ENCODE measurements at places on chromosomes 7 and 10.

GRCh38 chr7:25611196-25611595, 382.9 kb upstream of the NPVF start:
- DNase-seq: no peak

DNA sequence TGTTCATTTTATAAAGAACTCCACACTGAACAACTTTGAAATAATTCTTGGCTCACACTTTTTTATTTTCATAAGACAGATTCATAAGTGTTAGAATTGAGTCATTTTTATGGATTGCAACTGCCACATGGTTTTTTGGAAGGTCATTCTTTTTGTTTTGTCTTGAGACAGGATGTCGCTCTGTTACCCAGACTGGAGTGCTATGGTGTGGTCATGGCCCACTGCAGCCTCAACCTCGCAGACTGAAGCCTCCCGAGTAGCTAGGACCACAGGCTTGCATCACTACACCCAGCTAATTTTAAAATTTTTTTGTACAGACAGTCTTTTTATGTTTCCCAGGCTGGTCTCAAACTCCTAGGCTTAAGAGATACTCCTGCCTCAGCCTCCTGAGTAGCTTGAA, 20.3 kb downstream of the BMS1 start:
- no peak for DNase-seq

DNA sequence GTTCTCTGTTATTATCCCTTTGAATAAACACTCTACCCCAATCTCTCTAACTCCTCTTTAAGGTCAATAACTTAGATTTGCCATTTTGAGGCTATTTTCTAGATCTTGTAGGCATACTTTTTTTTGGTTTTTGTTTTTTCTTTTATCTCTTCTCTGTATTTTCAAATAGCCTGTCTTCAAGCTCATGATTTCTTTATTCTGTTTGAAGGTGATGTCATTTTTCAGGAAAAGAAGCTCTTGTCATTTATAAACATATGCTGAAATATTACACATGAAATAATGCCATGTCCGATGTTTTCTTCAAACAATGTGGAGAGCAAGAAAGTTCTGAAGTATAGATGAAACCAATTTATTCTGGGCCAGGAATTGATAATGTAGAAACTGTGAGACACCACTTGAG, 57.5 kb upstream of the CABCOCO1 start:
- no peak for DNase-seq

GRCh38 chr7:22280031-22280430, 76.9 kb downstream of the RAPGEF5 start:
- DNase-seq: no peak

DNA sequence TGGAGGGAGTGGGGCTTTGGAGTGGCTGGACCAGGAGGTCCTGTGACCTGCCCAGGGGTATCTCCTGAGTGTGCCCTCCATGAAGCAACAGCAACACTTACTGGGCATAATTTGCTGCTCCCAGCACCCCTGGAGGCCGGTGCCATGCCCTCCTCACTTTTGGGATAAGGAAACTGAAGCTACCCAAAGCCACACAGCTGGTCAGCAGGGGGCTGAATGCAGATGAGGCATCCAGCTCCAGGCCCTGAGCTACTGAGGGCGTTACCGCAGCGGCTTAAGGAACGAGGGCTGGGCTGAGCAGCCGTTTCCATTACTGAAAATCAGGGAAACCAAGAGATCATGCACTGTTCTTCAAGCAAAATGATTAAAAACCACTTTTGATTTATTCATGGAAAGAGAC, 408.9 kb downstream of the GLRX3 start:
- no peak for DNase-seq

DNA sequence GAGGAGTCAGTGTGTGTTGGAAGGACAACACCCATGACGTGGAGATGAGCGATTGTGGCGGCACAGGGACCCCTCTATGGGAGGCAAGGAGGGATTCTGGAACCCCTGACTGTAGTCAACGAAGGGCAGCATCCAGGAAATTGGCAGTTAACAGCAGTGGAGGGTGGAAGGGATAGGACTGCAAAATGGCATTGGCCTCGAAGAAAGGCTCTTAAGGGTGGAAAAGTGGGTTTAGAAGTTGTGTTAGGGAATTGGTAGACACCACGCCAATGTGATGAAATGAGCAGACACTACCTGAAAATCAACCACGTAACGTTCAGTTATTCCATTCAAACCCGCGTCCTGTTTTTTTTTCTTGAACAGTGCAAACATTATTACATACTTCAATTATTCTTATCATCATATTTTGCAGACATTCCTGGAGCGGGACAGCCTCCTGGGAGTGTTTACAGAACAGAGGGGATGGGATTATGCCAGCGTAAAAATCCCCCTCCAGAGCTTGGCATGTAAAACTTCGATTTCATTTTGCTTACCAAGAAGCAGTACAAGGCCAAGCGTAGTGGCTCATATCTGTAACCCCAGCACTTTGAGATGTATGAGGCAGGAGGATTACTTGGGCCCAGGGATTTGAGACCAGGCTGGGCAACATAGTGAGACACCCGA, 272.1 kb downstream of the WDR37 start:
- DNase-seq: no peak

DNA sequence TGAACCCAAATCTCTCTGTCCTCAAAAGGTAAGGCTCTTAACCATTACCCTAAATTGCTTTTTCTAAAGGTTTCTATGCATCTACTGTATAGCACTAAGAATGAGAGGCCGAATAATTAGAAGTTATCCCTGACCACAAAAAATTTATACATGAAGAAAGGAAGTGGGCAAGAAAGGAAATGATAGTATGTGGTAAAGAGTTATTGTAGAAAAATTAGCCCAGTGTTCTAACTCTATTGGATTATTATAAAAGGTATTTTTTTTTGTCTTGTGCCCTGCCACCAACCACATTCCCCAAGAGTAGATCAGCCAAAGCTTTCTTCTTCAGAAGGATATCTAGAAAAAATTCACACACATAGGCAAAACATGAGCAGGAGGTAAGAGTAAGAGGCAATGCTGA, 45.4 kb downstream of the DKK1 start:
- DNase-seq: no peak

DNA sequence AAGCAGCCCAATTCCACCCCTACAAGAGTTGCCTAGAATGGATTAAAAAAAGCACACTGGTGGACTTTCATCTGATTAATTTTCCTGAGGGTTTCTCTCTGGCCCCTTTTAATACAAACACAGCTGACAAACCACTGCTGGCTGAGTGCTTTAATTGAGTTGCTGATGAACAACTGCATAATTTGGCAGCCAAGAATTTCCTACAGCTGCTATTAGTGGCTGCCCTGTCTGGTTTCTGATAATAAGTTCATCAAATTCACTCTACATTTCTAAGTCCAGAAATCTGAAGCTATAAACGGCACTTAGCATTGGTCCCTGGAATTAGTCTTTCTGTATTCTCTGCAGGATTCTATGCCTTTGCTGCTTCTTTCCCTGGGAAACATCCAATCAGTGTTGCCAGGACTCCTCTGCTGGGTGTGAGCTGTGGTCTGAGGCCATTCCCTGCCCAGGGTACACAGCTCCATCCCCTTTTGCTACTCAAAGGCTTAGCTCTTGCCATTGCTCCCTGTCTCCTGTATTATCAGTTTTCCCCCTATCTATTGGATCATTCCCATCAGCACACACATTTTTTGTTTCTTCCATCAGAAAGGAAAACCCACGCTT, 110.6 kb downstream of the LSM5 start:
- no peak for DNase-seq

DNA sequence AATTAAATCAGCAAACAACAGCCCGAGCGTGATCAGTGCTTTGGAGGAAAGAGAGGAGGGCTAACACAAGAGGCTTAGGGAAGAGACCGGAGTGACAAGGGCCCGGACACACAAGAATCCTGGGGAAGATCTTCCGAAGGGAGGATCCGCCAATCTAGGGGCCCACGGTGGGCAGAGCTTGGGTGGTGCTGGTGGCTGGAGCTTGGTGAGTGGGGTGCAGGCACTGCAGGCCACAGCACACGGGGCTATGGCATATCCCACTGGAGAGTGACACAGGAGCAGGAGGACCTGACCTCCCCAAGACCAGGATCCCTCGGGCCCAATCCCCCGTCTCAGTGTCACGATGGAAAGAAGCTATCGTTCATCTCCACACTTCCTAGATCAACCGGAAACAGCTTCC, 471.3 kb upstream of the FOXK1 start:
- DNase-seq: no peak

DNA sequence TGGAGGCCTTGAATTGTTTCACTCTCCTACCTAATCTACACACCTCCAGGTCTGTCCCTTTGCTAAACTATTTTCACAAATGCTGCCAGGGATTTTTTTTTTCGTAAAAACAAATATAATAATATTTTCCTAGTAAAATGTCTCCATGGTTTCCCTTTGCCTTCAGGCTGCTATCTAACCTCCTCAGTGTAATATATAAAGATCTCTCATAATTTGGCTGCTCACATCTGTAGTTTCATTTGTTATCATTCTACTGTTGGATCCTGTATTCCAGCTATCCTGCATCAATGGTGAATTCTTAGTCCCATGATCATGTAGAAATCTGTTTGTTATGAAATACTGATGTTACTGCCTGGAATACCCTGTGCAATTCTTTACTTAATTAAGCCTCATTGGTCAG, 211.9 kb upstream of the CHRM2 start:
- DNase-seq: no peak

DNA sequence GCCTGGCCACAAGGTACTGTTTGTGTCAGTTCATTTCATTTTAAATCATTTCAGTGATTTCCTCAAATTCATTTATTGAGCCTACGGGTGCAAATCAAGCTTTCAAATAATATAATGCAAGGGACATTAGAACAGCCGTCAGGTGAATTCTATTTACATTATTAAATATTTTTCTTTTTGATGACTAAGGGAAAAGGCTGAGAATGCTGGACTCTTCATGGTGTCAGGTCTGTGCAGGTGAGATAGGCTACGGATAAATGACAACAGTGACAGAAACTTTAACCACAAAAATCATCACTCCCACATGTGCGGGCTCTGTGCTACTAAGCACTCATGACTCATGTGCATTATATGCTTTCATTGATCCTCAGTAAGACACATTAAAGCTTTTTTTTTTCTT, 149.2 kb upstream of the ZNF716 start:
- DNase-seq: no peak

GRCh38 chr7:66504131-66504530, 124.5 kb upstream of the KCTD7 start:
- no peak for DNase-seq

GRCh38 chr10:30433730-30434272, at the start of gene MAP3K8:
Gene MAP3K8 (plus strand): TSS chr10:30434184. CDS start chr10:30438939, 4,755 bp downstream.
- DNase-seq: peak; percentile 69

GRCh38 chr10:49347342-49347741, 48.4 kb downstream of the C10orf71 start:
- no peak for DNase-seq

DNA sequence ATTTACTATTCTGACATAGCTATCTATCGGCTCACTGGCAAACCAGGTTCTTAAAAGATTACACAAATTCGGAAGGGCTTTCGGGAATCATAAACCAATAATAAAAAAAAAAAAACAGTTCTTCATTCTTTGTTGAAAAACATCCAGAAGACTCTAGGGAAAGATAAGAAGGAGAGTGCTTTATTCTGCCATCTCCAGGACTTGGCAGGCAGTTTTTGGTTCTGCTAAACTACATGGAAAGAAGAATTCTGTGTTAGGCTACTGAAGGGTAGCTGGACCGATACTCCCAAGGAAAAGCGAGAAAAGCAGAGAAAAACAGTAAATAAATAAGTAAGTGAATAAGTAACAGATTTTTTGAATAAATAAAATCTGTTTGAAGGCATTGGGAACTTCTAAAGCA, 423.5 kb upstream of the KLF6 start:
- DNase-seq: no peak

DNA sequence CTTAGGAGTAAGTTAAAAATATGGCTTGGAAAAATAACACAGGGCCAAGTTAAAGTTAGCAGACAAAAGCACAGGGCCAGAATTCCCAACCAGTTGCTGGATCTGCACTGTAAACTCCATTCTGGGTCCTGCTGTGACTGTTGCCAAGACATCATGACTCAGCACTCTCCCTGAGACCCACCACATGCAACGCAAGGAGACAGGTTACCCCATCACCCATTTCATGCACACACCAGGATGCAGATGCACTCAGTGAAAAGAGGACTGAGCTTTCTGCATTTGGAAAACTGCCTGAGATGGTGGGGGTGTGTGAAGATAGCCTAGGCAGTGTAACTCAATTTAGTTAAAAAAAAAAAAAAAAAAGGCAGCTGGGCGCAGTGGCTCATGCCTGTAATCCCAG, 97.6 kb upstream of the ZNF438 start:
- DNase-seq: no peak

- DNase-seq: no peak
Measured at GRCh38 chr7:159075563-159076238, 69.0 kb downstream of the VIPR2 start.

DNA sequence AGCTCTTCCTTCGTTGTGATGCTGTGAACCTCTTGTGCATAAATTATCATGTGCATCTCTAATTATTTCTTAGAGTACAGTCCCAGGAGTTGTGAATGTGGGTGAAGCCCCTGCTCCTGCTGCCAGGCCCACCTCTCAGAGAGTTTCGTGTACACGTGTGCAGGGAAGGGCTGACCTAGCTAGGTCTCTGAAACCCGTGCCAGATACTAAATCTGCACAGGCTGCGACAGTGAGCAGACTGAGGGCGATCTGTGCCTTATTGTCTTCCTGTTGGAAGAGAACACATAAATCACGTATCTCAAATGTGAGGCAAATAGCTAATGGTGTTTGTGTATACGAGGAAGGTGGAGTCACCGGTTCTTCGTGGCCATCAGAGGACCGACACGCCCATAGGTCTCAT, 71.8 kb upstream of the DNAJB6 start:
- no peak for DNase-seq

DNA sequence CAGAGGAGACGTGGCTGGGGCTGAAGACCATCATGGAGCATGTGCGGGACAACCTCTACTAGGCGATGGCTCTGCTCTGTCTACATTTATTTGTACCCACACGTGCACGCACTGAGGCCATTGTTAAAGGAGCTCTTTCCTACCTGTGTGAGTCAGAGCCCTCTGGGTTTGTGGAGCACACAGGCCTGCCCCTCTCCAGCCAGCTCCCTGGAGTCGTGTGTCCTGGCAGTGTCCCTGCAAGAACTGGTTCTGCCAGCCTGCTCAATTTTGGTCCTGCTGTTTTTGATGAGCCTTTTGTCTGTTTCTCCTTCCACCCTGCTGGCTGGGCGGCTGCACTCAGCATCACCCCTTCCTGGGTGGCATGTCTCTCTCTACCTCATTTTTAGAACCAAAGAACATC, 22.0 kb upstream of the CPA5 start:
- DNase-seq: no peak

DNA sequence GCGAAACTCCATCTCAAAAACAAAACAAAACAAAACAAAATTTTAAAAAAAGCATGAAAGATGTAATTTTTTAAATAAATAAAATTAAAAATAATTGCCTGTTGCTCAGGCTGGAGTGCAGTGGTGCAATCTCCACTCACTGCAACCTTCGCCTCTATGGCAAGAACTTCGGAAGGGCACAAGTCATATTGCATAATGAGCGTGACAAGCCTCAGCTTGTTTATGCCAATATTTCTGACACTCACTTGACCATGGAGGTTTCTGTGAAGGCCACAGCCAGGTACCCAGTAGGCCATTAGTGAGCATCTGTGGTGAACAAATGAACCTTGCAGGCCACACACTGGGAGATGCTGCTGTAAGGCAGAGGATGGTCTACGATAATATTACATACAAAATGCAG, 106.1 kb upstream of the KMT2C start:
- DNase-seq: no peak

GRCh38 chr10:28913436-28914237, 236.3 kb downstream of the BAMBI start:
- no peak for DNase-seq

- peak; percentile 28 for DNase-seq
Measured at GRCh38 chr10:34235164-34235832, 579.8 kb downstream of the PARD3 start.
